ACHN (cell line): ENCODE measurements at places on chromosomes 6 and 20.

- no peak for DNase-seq
Measured at GRCh38 chr6:52304983-52305390, 20.4 kb upstream of the MCM3 start.

- DNase-seq: no peak
Measured at GRCh38 chr6:90000864-90001731, 106.8 kb downstream of the GJA10 start.

DNA sequence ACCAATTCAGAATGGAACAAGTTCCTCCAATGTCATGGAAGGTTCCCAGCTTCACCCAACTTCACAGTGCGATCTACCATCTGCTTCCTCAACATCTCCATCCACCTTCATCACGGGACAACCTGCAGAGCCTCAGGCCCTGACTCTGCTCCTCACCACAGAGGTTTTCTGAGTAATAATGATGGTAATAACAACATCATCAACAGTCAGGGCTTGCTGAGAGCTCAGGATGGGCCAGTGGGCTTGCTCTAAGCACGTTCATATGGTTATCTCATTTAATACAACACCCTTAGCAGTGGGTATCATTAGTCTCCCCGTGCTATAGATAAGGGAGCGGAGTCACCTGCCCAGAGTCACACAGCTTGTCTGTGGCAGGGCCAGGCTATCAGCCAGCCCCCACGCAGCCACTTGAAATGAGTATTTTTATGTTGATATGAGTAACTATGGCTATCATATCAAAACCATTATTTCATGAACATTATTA, 38.6 kb downstream of the PREX1 start:
- DNase-seq: no peak

- DNase-seq: peak; percentile 56
Measured at GRCh38 chr6:85015396-85015990, 251.1 kb upstream of the TBX18 start.

GRCh38 chr20:50366270-50367103, 143.7 kb upstream of the PTPN1 start:
- no peak for DNase-seq

- no peak for DNase-seq
Measured at GRCh38 chr6:41626917-41627316, 11.4 kb upstream of the MDFI start.

- DNase-seq: no peak
Measured at GRCh38 chr20:32231847-32232246, 24.2 kb downstream of the POFUT1 start.

DNA sequence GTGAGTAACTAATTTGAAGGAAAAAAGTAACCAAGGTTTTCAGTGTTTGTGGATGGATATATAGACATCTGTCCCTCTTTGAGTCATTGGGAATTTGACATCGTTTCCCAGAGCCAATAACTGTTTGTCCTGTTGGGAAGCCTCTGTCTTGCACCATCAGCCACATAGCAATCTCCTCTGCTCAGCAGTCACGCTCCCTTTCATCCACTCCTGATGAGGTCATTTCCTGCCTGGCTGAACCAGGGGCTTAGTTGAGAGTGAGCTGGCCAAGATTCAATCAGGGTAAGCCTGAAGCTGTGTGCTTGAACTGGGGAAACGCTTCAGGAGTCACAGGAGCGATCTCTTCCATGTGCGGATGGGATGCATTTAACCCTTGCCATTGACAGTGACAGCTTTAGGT, 121.5 kb upstream of the FOXQ1 start:
- DNase-seq: peak; percentile 93

GRCh38 chr6:42217157-42217518, 523 bp downstream of the MRPS10 start:
- no peak for DNase-seq

DNA sequence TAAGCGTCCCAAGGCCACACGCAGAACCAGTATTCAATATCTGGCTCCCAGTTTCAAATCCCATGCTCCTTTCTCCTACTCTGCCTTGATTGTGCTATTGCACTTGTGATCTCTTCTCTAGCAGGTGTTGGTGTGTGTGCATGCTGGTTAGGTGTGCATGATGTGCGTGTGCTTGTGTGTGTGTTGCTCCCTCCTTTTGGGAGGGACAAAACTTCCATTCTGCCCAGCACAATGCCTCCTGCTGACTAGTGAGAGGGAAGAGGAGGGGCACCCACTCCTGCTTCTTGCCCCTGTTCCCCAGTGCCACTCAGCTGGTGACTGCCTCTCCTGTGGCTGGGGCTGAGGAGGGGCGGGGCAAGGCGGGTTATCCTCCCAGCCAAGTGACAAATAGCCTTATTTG, 19.7 kb downstream of the CD40 start:
- no peak for DNase-seq

DNA sequence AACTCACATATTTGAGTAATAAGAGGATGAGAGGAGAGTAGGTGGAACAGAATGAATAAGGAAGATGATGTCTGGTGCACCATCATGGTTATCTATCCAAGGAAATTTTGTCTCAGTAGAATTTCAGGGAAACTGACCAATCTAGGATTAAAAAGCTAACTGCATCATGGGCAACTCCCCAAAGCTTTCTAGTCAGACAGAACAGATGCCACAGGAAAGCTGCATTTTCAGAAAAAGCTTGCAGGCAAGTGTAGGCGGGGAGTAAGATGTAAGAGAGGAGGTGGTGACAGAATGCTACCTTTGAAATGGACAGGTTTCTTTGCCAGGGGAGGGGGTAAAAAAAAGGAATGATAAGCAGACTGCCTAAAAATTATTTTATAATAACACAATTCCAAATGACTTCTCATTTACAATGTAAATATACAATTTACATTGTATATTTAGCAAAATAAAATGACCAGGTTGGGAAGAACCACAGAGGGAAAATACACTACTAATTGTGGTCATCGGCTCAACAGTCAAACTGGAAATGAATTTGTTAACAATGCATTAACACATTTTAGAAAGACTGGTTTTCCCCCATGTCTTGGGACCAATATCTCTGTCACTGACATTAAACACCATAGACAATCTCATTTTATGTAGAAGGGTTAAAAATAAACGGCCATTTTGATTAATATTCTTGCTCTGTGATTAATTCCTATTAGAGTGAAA, 15.1 kb downstream of the NHSL1 start:
- no peak for DNase-seq

DNA sequence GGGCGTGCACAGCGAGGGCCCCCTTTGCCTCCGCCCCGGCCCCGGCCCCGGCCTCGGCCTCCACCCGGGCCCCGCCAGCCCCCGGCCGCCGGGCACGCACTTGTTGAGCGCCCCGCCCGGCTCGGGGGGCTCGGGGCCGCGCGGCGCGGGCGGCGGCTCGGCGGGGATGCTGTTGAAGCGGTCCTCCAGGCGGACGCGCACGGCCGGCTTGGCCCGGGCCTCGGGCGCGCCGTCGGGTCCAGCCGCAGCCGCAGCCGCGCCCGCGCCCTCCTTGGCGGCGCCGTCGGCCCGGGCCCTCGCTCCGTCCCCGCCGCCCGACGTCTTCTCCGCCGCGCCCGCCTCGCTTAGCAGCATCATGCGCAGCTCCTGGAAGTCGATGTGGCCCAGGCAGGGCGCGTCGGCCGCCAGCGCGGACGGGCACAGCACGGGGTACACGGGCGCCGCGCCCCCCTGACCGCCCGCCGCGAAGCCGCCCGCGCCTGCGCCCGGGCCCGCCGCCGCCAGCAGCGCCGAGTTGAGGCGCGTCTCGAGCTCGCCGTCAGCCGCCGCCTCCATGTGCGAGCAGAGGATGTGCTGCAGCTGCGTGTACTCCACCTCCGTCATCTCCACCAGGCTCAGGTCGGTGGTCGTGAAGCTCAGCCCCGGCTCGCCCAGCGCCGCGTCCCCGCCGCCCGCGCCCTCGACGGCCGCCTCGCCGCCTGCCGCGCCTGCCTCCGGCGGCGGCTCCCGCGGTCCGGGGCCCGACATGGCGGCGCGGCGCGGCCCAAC, 514 bp downstream of the TCFL5 start:
- peak; percentile 8 for DNase-seq

GRCh38 chr6:48916607-48917006, 546.4 kb downstream of the MMUT start:
- no peak for DNase-seq

DNA sequence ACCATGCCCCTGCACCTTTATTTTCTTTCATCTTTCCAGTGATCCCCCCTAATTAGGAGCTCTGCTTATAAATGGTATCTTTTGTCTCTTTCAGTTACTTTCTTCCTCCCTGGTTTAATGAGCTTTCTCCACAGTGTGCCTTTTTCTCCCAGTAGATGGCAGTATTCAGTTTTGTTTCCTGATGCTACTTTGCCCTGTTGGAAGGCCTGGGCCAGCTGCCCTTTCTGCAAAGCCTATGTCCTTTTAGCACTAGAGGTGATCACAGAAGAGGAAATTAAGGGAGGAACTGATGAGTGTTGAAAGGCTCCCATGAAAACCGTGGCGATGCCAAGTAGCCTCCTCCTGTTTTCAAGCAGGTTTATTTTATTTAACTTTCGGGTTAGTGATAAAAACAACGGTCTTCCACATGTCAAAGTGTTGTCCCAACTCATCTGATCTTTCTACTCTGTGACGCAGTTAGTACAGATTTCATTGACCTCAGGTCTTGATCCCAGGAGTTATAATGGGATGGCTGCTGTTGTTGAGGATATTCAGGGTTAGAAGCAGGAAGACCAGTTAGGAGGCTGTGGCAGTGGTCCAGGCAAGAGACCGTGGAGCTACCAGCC, 184.2 kb upstream of the BMP2 start:
- peak; percentile 51 for DNase-seq

GRCh38 chr6:107869871-107870270, 45.8 kb upstream of the SCML4 start:
- DNase-seq: no peak

DNA sequence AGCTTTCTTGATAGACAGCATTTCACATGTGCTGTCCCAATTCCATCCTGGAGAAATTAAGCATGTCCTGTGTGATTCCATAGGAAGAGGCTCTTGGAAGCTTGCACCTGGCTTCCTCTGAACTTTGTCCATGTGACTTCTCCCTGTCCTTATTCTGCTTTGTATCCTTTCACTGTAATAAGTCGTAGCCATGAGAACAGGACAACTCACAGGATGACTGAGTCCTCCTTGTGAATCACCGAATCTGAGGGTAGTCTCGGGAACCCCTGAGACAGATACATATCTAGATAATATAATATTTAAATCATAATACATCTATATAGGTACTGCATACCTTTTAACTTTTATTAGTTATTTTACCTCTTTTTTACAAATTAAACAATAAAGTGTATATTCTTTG, 156.7 kb upstream of the THEMIS start:
- DNase-seq: no peak

- no peak for DNase-seq
Measured at GRCh38 chr6:165950316-165950715, 217.3 kb downstream of the TBXT start.

- DNase-seq: no peak
Measured at GRCh38 chr6:55474382-55474781, 104.6 kb downstream of the HMGCLL1 start.

DNA sequence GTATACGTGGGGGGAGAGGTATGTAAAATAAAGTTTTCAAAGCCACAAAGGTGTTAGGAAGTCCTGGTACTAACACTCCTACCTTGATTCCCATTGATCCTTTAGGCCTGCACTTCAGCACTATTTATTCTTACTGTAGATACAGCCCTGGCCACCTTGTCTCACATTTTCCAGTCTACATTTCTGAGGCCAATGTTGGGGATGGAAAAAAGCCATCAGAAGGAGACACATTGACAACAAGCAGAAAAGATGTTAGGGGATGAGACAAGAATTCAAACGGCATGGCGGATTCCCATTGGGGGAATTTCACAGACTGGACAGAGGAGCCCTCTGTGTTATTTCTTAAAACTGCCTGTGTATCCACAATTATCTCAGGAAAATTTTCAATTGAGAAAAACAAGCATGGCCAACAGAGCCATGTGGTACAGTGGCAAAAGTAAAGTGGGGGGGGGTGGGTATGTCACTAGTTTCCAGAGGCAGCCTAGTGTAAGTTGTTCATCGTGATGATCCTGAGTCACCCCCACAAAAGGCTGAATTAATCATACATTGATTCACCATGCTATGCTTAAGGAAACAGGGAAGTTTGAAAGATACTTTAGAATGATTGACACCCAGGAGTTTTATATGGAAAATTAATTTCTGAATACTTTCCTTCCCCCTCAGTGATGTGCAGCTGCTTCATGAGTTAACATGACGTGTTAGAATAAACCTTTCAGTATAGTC, 40.5 kb downstream of the RREB1 start:
- peak; percentile 81 for DNase-seq

GRCh38 chr6:111624401-111625098, 18.9 kb upstream of the TRAF3IP2 start:
- DNase-seq: no peak

DNA sequence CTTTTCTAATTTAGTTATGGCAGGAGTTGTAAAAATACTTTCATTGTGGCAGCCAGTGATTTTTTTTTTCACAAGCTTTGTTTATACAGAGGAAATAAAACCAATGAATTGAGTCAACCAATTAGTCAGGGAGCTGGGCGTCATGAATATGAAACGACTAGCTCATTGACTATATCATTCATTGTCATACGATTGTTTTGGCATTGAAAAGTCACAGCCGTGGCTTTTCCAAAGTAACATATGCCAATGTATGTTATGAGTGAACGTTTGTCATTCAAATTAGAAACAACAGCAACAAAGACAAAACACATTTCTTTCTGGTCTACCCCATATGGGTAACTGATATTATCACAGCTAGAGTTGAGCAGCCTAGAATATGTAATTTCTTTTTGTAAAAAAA, 810.6 kb downstream of the EPHA7 start:
- no peak for DNase-seq

- no peak for DNase-seq
Measured at GRCh38 chr6:85192186-85192585, 257.7 kb upstream of the NT5E start.

DNA sequence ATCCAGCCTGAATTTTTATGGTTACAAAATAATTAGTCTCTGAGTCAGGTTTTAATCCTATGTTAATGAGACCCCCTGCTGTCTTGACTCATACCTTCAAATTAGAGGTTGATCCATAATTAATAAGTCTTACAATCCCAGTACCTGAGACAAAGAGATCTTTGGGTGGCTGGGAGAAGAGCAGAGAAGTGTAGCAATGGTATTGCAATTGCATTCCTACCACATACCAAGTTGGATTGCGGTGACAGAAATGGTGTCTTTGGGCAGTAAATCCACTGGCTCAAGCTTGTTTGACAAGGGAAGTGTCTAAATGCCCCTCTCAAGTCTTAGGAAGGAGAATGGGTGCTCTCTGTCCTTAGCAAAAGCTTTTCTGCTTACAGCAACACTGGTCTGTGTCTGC, 150.4 kb downstream of the BTBD3 start:
- no peak for DNase-seq

- DNase-seq: no peak
Measured at GRCh38 chr6:157203764-157204163, 119.6 kb downstream of the TMEM242 start.

DNA sequence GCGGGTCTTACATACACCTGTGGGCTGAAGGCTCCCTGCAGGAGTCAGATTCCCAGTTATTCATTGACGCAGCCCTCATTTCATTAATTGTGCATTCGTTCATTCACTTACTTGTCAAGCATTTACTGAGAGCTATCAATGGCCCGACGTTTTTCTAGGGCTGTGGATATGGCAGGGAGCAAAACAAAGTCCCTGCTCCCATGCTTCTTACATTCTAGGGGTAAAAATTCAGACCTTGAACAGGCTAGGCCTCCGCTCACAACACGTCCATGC, 369 bp upstream of the NSFL1C start:
- DNase-seq: no peak

GRCh38 chr20:43513372-43513930, 6.0 kb downstream of the L3MBTL1 start:
- no peak for DNase-seq

GRCh38 chr6:166467436-166468000, 84.8 kb upstream of the MPC1 start:
- no peak for DNase-seq

GRCh38 chr20:436476-436875, 25.9 kb downstream of the TBC1D20 start:
- no peak for DNase-seq
